EH (cell line): ENCODE measurements at places on chromosomes 6 and 20.

DNA sequence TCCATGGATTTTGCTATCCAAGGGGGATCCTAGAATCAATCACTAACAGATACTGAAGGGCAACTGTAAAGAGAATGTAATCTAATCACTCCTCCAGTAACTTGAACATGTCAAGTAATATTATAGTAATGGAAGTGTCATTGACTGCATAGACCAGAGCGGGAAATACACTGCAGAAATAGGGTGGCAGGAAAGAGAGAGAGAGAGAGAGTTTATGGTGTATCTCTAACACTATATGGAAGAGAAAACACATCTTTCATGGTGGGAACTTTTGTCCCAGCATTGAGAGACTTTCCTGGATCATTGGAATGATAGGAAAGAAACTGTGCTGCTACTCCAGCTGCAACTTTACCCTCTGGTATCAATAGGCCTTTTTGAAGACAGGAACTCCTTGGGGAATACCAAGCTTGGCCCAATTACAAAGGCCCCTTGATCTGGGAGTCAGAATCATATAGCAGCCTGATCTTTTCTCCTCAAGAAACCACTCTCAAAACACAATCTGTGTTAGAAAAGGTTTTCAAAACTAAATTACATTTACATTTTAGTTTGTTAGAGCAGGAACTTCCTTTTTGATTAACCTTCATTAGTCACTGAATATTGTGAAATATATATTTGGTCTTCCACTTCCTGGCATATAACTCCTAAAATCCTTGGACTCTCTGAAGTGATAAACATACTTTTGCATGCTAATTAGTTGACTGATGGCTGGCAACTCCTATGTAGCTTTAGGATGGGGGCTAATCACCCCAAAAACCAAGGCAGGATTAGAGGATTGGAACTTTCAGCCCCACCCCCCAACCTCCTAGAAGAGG lies 29.5 kb upstream of the RNGTT start:
- DNase-seq: no peak

DNA sequence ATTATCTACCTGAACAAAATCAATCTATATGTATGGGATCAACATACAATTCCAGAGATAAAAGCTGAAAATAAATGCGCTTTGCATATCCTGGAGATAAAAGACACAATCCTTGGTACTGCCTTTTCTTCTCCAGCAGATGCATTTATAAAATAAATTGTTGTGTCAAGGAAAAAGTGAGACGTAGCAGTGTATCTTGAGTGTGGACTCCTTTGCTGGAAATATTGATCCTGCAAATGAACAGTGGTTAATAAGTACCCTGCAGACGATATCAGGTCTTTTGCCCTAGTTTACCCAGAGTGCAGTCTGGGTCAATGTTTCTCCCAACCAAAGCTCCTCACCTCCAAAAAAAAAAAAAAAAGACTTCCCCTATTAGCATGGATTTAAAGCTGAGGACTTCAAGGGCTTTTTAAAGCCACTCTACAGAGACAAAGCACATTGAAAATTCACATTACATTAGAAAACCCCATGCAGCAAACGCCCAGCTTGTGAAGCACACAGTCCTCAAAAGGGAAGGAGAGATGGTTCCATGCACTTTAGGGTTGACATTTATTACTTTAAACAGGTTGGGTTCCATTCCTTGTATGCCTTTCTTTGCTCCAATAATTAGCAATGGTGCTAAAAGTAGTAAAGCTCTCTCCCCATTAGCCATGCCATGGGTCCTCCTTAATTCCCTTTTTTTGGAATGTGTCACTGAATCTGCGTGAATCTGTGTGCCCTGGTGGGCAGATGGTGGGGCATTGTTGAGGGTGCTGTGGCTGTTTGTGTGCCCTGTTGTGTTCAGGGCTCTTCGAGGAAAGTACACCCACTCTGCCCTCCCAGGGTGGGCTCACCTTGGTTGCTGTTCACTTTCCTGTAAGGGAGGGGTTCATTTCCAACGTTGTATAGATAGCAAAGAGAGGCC lies 21.1 kb downstream of the FOXA2 start:
- no peak for DNase-seq

DNA sequence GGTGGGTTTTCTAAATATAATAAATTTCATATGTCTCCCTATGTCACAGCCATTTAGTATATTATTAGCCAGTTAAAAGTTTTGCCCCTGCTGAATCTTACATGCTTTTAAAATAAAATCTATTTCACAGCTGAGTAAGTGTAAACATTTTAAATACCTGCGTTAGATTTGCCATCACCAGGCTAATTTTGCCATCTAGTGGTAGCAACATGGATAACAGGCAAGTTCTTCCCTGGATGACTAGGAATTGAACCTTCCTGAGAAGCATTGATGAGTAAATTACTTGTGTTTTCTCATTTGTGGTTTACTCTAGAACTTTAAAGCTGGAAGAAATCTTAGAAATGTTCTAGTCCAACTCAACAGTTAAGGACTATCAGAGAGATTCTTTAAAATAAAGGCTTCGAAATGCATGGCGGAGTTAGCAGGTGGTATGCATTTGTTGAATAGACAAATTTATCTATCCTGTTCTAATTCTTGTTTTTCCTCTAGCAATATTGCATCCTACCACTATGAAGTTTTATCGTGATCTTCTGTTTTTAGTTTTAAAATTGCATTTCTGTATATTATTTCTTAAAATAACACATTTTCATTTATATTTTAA lies 2.6 kb downstream of the PRSS35 start:
- peak; percentile 60 for DNase-seq

DNA sequence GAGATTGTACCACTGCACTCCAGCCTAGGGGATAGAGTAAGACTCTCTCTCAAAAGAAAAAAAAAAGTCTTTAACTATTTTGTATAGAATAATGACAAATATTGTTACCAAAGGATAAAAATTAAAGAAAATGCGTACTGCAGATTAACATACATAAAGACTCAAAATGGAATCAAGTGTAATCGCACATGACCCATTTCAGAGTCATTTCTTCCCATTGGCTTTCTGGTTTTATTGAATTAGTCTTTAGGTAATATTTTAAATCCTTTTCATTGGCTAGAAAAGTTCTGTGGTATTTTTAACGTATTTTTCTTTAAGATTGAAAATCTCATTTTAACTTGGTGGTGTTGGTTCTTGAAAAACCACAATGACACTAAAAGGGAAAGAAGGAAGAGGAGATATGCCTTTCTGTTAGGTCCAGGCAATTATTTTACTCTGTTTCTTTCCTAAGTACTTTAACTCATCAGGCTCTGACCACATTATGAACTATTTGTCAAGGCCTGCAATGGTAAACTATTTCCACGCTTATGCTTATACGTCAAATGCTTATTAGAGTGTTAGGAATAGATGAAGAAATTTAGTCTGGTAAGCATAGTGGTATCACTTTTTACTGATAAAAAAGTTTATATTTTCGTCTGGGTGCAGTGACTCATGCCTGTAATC lies 52.3 kb downstream of the PLEKHG1 start:
- DNase-seq: no peak

DNA sequence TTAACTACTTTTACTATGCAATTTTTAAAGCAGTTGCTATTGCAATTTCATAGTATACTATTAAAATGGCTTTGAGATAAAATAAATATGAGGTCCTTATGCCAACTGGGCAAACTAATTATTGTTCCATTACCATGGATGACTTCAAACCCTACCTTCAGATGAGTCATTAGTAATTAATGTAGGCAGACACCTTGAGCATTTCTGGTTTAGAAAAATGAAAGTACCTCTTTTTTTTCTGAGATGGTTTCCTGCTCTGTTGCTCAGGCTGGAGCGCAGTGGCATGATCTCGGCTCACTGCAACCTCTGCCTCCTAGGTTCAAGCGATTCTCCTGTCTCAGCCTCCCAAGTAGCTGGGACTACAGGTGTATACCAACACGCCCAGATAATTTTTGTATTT lies 11.9 kb downstream of the ASF1A start:
- DNase-seq: no peak

DNA sequence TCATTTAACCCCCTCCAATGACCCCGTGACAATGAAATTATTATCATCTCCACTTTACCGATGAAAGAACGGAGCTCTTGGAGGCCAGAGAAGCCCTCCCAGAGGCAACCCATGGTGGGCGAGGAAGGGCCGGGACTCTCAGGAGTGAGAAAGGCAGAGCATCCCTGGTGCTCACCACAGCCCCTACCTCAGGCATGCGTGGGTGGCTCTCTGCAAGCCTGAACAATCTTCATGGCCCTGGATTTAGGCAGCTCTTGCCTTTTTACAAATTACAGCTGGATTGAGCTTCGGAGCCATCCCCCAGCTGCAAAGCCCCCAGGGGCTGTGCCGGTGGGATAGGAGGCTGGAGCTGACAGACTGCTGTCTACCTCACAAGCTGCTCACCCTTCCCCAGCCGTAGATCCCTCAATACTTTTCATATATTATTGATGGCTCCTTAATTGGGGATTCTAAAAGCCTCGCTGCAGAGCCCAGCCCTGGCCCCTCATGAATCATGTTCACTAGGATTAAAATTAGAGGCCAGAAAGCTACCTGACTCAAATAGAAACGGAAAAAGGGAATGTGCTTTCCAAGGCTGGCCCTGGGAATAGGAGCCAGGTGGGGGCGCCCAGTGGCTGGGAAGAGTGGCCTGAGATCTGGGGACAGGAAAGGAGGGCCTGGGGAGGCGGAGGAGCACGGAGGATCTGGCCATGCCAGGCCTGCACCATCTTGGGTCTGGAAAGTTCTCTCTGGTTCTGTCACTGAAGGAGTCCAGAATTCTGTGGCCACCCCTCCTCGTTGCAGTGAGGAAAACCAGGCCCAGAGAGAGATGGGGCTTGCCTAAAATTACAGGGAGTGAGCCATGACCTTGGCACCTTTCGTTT lies 29.1 kb downstream of the CPNE5 start:
- no peak for DNase-seq

GRCh38 chr6:79313254-79313653 lies 78.8 kb upstream of the HMGN3 start:
- DNase-seq: no peak

DNA sequence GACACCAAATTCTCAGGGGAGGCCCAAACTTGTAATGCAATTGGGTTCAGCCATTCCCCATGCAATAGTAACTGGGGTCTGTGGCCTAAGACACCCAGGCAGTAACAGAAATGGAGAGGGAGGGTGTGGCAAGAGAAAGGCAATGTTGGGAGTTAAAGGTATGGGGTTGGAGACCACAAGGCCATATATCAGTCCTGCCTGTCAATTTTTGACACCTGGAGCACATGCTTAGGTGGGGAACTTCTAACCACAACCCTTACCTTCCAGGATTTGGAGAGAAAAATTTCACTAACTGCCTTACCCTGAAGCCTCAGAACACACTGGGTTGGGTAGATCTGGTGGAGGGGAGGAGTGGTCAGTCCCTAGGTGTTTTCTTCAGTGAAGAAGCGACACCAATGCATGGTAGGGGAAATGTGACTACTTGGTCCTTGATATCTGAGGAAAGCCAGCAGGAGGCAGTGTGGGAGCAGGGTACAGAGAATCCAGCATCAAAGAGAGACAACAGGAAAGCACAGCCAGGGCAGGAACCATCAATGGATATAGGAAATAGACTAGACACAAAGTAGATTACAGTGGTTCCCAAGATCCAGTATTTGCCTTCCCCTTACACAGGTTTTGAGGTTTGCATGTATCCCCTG lies 6.8 kb upstream of the USP49 start:
- peak; percentile 40 for DNase-seq

GRCh38 chr20:63101781-63102720 lies 95.3 kb upstream of the BHLHE23 start:
- peak; percentile 59 for DNase-seq

GRCh38 chr20:13819885-13820645 lies 35.2 kb downstream of the NDUFAF5 start:
- DNase-seq: peak; percentile 67

DNA sequence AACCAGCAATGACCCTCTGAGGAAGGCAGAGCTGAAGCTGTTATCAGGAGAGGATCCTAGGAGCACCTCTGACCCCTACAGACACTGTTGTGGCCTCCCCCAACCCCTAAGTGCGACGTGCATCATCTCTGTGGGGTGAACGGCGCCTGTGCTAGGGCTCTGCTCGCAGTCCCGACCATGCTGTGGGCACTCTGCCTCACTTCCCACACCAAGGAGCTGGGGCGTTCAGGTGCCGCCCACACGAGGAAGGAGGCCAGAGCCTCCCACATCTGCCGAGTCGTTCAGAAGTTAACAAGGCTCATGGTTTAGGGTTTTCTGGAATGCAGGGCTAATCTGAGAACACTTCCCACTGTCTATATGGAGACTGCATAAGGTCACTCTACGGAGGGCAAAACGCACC lies 62.1 kb downstream of the GINS1 start:
- DNase-seq: no peak

- DNase-seq: no peak
Measured at GRCh38 chr20:54606380-54606779, 131.0 kb downstream of the DOK5 start.

- no peak for DNase-seq
Measured at GRCh38 chr6:84772428-84773132, 8.2 kb upstream of the TBX18 start.

GRCh38 chr6:134060491-134061106 lies 8.2 kb upstream of the SLC2A12 start:
- DNase-seq: peak; percentile 87

DNA sequence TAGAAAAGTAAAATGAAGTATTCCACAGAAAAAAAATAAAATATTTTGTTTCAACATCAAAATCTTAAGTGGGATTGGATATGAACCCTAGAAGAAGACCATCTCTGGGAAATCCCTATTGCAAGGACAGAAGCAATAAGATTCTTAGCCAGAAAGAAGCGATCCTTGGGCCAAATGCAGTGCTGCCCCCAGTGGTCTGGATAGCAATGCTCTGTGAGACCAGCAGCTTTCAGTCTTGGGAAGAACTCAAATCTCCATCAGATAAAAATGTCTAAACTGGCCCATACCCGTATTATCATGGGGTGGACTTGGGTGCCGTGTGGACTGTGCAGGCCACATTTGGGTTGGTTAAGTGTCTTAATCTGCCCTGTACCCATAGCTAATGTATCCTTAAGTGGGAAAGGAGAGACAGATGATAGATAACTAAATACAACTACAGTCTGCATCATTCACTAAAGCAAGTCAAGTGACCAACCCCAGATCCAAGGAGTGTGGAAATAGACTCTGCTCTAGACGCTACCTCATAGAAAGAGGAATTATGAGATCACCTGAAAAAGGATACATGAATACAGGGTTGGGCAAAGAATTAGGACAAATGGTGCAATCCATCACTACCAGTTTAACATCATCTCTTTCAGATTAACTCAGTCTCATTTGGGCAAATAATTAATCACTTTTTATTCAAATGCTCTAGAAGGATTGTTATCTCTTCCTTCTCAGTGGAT lies 38.9 kb upstream of the SNAP25 start:
- peak; percentile 4 for DNase-seq

- DNase-seq: peak; percentile 23
Measured at GRCh38 chr6:3561725-3562124, 104.9 kb upstream of the SLC22A23 start.

DNA sequence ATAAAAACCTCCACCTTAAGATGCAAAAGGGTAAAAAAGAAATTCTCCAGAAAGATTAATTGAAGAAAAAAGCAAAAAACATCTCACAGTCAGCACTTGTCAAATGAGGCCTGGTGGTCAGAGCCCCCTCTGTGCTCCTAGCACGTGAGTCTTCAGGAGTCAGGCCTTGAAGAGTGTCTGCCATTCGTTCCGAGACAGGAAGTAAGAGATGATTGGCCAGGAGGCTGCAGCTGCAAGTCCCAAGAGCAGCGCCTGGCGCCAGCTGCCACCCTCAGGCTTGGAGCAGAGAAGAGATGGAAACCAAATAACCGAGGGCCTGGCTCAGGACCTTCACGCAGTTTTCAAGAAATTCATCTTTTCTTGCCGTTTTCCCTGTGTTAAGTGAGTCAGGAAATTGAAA lies 65.0 kb downstream of the FAM120B start:
- DNase-seq: peak; percentile 26
